ENCODE measurements at places on chromosomes 3 and 15.

DNA sequence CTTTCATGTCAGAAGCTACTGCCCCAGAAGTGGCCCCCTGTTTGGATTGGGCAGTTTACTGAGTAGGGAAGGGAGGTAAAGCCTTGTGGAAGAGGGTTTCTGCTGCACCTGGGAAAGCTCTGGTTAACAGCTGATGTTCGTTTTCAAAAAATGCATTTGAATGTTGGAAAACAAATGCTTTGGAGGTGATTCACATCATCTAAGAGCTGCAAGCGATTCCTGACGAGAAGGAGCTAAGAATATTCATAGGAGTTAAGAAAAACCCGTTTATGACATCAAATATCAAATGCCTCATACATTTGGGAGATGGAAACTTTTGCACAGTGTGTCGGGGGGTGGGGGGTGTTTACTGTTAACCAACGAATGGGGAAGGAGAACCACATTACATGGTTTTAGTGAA is 183.8 kb upstream of the NR2F2 start:
- H3K4me1 ChIP-seq, result no peaks in the 10 kb centered on the region
- H3K36me3 ChIP-seq, result no peaks in the 10 kb centered on the region
- no peak for DNase-seq
- H3K27me3 ChIP-seq, result no peaks in the 10 kb centered on the region
- H3K27ac ChIP-seq, result no peak overlapping the region

- H3K27me3 ChIP-seq, result no peaks in the 10 kb centered on the region
- no peak for DNase-seq
- H3K36me3 ChIP-seq, result peaks cover 4% of the 10 kb centered on the region
- H3K4me1 ChIP-seq, result peaks cover 17% of the 10 kb centered on the region
- H3K4me3 ChIP-seq, result no peak overlapping the region
These were observed 37.1 kb upstream of the CEMIP start for GRCh38 chr15:80742081-80742480.

DNA sequence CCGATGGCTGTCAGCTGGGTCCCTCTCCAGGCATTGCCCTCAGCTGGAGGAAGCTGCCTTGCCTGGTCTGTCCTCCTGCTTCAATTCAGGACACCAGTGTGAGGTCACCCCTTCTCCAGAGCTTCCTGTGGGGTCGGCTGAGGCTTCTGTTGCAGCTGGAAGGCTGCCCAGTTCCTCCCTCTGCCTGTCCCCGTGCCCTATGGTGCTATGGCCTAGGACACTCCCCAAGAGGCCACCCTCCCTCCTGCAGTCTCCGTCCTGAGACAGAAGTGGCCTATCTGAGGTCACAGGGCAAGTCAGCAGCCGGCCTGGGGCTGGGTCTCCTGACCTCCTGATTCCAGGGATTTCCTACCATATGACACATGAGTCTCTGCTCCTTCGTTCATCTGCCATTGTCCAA is 57.9 kb downstream of the RASGRF1 start:
- no peaks in the 10 kb centered on the region for H3K27me3 ChIP-seq
- no peak overlapping the region for H3K27ac ChIP-seq
- no peak for DNase-seq
- no peak overlapping the region for H3K4me3 ChIP-seq
- no peaks in the 10 kb centered on the region for H3K36me3 ChIP-seq

GRCh38 chr15:48584090-48584811 is 61.3 kb downstream of the FBN1 start:
- no peaks in the 10 kb centered on the region for H3K36me3 ChIP-seq
- peaks cover 9% of the 10 kb centered on the region for H3K4me1 ChIP-seq
- H3K4me3 ChIP-seq, result no peak overlapping the region
- no peak for DNase-seq
- no peaks in the 10 kb centered on the region for H3K27me3 ChIP-seq
- no peak overlapping the region for H3K27ac ChIP-seq

DNA sequence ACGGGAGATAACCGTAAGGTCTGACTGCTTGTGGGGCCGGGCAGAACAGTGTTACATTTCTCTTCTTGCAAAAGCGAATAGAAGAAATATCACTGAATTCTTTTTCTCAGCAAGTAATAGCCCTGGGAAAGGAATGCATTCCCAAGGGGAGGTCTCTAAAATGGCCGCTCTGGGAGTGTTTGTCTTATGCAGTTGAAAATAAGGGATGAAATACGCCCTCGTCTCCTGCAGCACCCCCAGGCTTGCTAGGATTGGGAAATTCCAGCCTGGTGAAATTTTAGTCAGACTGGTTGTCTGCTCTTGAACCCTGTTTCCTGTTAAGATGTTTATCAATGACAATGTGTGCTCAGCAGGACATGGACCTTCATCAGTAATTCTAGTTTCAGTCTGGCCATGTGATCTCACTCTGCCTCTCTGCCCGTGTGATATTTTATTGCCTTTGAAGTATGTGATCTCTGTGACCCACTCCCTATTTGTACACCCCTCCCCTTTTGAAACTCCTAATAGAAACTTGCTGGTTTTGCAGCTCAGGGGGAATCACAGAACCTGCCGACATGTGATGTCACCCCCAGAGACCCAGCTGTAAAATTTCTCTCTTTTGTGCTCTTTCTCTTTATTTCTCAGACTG is 715.6 kb downstream of the ROBO1 start:
- DNase-seq, result no peak
- H3K27ac ChIP-seq, result no peak overlapping the region
- no peak overlapping the region for H3K4me3 ChIP-seq
- no peaks in the 10 kb centered on the region for H3K36me3 ChIP-seq
- no peaks in the 10 kb centered on the region for H3K27me3 ChIP-seq
- no peaks in the 10 kb centered on the region for H3K4me1 ChIP-seq

DNA sequence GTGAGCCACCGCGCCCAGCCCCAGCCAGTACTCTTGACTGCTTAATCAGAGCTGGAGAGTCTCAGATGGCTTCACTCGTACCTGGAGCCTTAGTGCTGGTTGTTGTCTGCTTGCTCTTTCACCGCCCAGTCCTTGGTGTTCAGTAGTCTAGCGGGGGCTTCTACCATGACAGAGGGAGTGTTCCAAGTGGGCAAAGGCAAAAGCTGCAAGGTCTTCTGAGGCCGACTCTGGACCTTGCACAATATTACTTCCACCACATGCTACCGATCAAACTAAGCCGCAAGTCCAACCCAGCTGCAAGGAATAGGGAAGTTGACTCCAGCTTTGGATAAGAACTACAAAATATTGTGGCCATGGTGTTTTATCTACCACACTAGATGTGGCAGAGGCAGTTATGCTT is 6.6 kb downstream of the PARL start:
- H3K36me3 ChIP-seq, result peaks cover 35% of the 10 kb centered on the region
- DNase-seq, result no peak
- peaks cover 9% of the 10 kb centered on the region for H3K4me1 ChIP-seq
- H3K4me3 ChIP-seq, result no peak overlapping the region

GRCh38 chr15:63091679-63092446 is 29.8 kb upstream of the LACTB start:
- H3K27me3 ChIP-seq, result no peaks in the 10 kb centered on the region
- no peak for DNase-seq
- H3K4me1 ChIP-seq, result peaks cover 5% of the 10 kb centered on the region
- H3K4me3 ChIP-seq, result no peak overlapping the region

DNA sequence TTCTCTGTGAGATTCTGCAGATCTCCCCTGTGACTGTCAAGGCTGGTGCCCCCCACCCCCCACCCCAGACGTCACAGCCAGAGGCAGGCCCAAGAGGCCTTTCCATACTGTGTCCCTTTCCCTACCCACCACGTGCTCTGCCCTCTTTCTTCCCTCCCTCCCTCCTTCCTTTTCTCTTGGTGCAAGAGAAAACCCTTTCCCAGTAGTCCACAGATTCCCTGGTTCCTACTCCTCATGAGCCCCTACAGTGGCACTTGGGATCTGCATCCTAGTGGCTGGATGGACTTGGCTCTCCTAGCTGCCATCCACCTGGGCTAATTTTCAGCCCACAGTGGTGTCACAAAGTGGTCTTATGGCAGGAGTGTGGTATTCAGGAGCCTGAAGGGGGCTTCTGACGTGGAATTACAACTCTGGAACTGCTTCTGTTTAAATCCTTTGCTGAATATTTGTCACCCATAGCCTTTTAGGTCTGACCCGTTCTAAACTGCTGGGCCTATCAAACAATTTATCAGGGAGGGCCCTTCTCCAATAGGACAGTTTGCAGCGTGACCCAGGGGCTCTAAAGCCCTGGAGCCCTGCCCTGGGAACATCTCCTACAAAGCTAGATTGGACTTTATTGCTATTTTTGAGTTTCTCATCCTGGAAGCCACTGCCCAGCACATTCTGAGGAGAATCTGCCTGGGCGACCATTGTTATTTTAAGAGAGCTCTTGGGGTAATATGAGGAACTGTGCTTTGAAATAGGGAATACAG is 35.3 kb downstream of the KLF13 start:
- H3K27ac ChIP-seq, result peak overlapping the region; percentile 42
- no peak overlapping the region for H3K4me3 ChIP-seq
- H3K27me3 ChIP-seq, result no peaks in the 10 kb centered on the region
- no peak for DNase-seq
- H3K4me1 ChIP-seq, result peaks cover 59% of the 10 kb centered on the region

DNA sequence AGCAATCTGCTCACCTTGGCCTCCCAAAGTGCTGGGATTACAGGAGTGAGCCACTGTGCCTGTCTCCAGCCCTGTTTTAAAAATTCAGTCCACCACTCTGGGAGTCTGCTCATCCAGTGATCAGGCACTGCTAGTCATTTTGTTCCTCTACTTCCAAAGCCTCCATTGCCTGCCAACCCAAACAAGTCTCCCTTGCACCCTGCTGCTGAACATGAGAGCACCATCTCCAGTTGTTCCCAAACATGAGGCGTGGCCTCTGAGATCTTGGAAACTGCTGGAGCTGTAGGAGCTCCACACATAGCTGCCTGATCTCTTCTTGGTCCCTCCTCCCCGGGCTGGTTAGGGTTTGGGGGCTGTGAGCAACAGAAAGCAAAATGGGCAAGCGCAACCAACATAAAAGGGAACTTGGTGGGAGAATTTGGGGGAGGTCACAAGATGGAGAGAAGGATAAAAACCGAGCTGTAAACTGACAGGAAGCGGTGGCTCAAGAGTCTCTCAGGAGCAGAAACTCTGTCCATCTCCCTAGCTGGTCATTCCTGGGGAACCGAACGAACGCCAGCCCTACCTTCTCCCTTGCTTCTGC is 49.6 kb upstream of the TLE3 start:
- no peaks in the 10 kb centered on the region for H3K4me1 ChIP-seq
- no peaks in the 10 kb centered on the region for H3K27me3 ChIP-seq
- no peak overlapping the region for H3K4me3 ChIP-seq
- no peak for DNase-seq

DNA sequence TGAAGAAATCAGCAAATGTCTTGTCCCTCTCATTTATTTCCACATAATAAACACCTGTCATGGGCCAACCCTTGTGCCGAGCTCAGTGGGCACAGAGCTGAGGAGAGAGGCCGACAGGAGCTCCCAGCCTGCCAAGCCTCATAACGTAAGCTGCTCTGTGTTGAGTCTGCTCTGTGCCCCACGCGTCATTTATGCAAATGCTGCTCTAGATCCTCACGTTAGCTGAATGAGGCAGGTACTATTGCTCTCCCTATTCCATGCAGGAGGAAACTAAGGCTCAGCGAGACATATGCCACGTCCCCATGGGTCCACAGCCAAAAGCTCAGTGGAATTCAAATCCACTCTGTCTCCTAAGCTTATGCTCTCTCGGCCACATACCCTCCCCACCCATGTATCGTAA is 41.5 kb downstream of the EFCAB12 start:
- no peak for DNase-seq
- peaks cover 29% of the 10 kb centered on the region for H3K36me3 ChIP-seq
- H3K4me3 ChIP-seq, result no peak overlapping the region
- no peak overlapping the region for H3K27ac ChIP-seq

GRCh38 chr15:79608066-79608864 is 176.1 kb downstream of the MINAR1 start:
- H3K36me3 ChIP-seq, result no peaks in the 10 kb centered on the region
- peaks cover 66% of the 10 kb centered on the region for H3K27me3 ChIP-seq
- no peak for DNase-seq
- no peak overlapping the region for H3K27ac ChIP-seq
- H3K4me3 ChIP-seq, result no peak overlapping the region
- H3K4me1 ChIP-seq, result no peaks in the 10 kb centered on the region

- H3K4me1 ChIP-seq, result no peaks in the 10 kb centered on the region
- no peak overlapping the region for H3K27ac ChIP-seq
- no peaks in the 10 kb centered on the region for H3K27me3 ChIP-seq
- no peak overlapping the region for H3K4me3 ChIP-seq
- no peak for DNase-seq
- H3K36me3 ChIP-seq, result no peaks in the 10 kb centered on the region
These were observed 9.1 kb upstream of the SCG3 start for GRCh38 chr15:51672155-51672687.

GRCh38 chr3:61172684-61173083 is 78.6 kb downstream of the FHIT start:
- H3K27ac ChIP-seq, result no peak overlapping the region
- no peaks in the 10 kb centered on the region for H3K36me3 ChIP-seq
- H3K4me1 ChIP-seq, result no peaks in the 10 kb centered on the region
- H3K4me3 ChIP-seq, result no peak overlapping the region
- no peak for DNase-seq

DNA sequence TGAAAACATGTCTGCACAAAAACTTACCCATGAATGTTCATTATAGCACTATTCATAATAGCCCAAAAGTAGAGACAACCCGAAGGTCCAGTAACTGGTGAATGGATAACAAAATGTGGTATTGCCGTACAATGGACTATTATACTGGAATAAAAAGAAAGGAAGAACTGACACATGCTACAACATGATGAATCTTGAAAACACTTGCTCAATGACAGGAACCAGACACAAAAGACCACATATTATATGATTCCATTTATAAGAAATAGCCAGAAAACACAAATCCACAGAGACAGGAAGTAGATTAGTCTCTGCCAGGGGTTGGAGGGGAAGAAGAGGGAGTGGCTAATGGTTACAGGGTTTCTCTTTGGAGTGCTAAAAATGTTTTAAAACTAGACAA is 18.3 kb downstream of the SHC4 start:
- no peaks in the 10 kb centered on the region for H3K36me3 ChIP-seq
- no peak for DNase-seq
- peaks cover 20% of the 10 kb centered on the region for H3K4me1 ChIP-seq
- H3K27ac ChIP-seq, result peak overlapping the region; percentile 20

GRCh38 chr3:156396851-156397250 is 158.1 kb downstream of the SSR3 start:
- H3K27ac ChIP-seq, result no peak overlapping the region
- peaks cover 3% of the 10 kb centered on the region for H3K27me3 ChIP-seq
- H3K4me3 ChIP-seq, result no peak overlapping the region
- no peak for DNase-seq

- no peak overlapping the region for H3K27ac ChIP-seq
- no peaks in the 10 kb centered on the region for H3K4me1 ChIP-seq
- H3K4me3 ChIP-seq, result no peak overlapping the region
- no peak for DNase-seq
These were observed 7.7 kb upstream of the SCN10A start for GRCh38 chr3:38823722-38824121.

GRCh38 chr3:67016522-67017080 is 18.5 kb downstream of the KBTBD8 start:
- H3K27ac ChIP-seq, result no peak overlapping the region
- H3K4me1 ChIP-seq, result peaks cover 16% of the 10 kb centered on the region
- H3K4me3 ChIP-seq, result no peak overlapping the region
- DNase-seq, result no peak
- H3K36me3 ChIP-seq, result no peaks in the 10 kb centered on the region
